ENCODE measurements at places on chromosomes 2 and 18.

GRCh38 chr18:58303363-58303762 lies 259.3 kb downstream of the NEDD4L start:
- DNase-seq, result no peak

DNA sequence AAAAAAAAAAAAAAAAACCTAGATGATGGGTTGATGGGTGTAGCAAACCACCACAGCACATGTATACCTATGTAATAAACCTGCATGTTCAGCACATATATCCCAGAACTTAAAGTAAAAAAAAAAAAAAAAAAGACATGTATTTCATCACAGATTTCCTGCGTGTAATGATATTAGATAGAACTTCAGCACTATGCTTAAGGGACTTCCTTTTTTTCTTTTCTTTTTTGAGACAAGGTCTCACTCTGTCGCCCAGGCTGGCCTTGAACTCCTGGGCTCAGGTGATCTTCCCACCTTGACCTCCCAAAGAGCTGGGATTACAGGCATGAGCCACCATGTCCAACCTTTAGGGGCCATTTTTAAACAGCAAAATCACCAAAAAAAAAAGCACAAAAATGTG lies 42.0 kb downstream of the NEURL3 start:
- no peak for DNase-seq

GRCh38 chr2:136767030-136767429 lies 1.7 kb downstream of the THSD7B start:
- DNase-seq, result no peak

DNA sequence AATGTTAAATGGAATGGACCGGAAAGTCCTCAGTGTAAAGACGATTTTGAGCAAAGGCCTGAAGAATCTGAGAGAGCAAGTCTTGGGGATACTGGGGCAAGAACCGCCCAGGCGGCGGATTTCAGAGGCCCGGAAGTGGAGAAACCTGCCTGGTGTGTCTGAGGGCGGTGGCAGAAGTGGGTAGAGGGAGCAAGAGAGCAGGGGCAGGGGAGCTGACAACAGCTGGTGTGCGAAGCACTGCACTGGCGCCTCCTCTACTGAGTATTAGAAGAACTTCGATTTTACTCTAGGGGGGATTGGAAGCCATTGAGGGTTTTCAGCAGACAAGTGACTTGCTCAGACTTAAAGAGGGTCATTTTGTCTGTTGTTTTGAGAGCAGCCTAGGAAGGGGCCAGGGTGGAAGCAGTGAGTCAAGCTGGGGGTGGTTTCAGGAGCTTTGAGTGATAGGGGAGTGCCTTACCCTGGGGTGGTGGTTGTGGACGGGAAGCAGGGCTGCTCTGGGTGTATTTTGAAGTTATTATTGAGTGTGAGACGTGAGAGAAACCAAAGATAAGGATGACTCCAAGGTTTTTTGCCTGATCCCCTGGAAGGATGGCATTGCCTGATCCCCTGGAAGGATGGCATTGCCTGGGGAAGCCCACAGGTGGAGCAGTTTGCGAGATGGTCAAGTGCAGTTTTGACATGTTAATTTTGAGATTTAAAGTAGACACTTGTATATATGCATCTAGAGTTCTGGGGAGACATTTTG lies 52.5 kb downstream of the ZNF236 start:
- DNase-seq, result peak; percentile 35

- no peak for DNase-seq
Observed at GRCh38 chr2:69765096-69765380, 23.1 kb downstream of the ANXA4 start.

DNA sequence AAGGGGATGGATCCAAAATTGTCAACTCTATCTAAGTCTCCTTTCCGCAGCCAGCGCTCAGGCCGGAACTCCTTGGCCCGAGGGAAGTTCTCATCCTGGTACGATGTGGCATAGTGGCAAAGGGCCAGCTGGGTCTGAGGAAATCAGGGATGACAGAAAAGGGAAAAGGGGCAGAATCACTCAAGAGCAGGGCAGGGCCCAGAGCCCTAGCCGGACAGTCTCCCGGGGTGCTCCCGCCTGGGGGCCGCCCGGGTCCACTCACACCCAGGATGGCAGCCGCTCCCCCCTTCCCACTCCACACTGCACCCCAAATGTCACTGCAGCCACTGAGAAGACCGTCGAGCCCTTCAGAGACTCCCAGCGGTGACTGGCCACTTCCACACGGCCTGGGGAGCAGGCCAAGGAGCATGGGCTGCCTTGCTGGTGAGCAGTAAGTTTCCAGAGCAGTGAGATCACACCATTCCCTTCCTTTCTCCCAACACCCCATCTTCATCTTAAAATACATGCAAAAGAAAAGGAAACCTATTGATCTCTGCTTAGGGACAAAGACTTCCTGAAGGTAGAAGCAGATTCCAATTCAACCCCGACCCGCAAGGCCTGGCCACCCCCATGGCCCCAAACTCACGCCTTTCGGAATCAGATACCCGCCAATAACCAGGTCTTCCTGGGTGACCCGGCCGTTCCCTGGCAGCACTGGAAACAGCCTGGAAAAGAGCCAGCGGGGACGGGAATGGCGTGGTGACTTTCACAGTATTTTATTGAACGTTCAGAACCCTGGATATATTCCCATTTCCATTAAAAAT lies 26.7 kb downstream of the CYP27C1 start:
- DNase-seq, result no peak

- no peak for DNase-seq
Observed at GRCh38 chr18:23968638-23969604, 45.6 kb upstream of the TTC39C start.

DNA sequence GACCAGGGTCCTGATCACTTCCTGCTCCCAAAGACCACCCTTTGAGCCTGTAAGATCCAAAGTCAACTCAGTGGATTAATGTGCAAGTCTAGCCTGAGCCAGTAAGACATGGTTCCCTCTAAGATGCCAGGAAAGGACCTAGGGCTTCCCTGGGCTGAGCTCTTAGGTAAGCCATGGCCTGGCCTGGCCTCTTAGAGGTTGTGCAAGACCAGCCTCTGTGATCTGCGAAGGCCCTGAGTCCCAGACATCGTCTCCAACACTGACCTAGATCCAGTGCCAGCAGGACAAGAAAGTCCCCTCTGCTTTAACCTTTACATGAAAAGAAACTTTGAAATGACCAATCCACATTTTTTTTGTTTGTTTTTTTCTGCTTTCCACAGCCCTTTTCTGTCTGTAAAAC lies 73.6 kb upstream of the CYP1B1 start:
- no peak for DNase-seq

GRCh38 chr2:6957910-6958615 lies 40.9 kb downstream of the RNF144A start:
- no peak for DNase-seq

DNA sequence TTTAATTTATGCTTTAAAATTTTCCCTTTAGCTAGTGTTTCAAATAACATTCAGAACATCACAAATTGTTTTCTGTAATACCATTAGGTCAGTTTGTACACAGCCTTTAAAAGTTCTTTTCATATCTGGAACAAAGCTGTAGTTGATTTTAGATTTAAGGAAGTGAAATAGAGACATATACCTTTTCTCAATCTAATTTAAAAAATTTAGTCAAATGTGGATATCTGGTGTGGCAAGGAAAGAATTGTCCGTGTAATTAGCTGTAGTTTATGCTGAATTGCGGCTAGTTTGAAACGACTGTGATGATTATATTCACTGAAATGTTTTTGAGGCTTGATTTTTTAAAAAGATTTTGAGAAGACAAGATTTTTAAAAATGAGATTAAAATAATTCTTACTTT lies 59.9 kb downstream of the EML6 start:
- no peak for DNase-seq

DNA sequence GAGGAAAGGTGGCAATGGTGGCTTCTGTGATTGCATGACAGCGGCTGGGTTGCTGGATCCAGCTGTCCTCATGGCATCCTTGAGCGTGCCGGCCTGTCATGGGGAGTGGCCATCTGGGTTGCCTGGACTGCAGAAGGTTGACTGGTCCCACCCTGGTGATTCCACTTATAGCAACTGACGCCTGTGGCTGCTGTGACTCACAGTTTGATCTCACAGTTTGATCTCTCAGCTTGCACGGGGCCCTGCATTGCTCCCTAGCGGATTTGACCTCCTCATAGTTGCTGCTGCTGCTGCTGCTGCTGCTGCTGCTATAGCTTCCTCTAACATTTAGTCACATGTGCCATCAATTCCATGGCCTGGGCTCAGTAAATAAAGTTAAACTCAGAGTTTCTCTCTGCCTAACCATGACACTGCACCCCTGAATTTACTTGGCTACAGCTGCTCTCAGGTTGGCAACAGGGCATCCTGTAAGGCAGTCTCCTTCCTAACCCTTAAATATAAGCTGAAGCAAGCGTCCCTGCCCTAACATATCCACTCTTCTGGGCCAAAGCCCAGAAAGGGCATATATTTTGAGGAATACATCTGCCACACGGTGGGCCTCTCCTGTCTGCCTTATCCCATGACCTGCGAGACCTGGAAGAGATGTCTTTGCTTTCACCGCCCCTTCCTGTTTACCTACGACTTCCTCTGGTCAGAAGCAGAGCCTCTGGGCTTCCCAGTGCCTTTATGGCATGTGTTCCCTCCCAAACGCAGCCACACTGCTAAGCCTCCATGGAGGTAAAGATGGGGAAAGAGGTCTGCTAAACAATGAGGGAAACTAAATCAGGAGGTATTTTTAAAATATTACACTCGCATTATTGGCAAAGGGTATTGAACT lies 37.8 kb upstream of the CCDC150 start:
- no peak for DNase-seq

DNA sequence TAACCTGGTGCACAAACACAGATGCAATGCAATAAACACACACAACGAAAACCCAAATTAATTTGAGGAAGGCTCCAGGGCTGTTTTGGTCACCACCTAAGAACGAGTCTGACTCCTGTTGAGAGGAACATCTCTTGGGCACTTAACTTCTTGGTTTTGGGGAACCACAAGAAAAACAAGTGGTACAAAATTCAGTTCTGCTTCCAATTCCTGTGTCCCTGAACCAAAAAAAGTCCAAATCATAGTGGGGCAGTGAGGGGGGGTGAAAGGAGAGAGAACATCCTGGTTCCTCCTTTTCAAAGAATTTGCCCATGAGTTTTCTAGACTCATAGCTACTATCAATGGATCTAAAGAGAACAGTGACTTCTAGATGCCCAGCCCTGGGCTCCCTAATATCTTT lies 143.6 kb downstream of the COL4A4 start:
- DNase-seq, result no peak

DNA sequence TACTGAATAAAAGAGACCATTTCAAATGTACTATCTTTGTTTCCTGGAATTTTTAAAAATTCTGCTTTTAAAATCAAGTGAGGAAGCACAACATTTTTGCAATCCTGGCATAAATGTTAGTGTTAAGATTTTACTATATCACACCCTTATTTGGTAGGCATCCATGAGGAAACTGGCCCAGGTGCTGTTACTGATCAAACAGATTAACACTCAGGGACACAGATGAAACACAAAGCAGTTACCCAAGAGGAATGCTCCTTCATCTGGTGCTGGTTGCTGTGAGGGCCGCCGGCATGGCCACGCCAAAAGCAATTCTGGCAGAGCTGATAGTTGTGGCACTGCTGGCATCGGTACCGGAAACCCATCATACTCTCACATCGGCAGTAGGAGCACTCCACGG lies 96.8 kb downstream of the DTNB start:
- DNase-seq, result no peak

DNA sequence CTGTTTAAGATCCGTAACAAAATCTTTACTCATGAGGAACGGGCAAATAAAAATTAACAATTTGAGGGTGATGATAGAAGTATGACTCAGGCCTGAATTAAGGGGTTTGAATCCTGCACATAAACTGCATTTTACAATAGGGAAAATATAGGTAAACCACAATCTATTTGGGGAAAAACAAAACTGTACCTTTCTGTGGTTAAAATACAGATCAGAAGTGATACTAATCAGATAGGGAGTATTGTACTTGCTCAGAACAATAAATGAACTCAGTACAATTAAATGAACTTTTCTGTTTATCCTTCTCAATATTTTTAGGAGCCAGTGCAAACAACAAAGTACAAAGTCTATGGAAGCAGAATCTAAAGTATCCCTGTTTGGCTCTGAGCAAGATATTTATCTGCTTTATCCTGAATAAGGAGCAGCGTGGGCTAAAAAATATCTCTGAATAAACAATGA lies 287.3 kb downstream of the ZNF385B start:
- no peak for DNase-seq

DNA sequence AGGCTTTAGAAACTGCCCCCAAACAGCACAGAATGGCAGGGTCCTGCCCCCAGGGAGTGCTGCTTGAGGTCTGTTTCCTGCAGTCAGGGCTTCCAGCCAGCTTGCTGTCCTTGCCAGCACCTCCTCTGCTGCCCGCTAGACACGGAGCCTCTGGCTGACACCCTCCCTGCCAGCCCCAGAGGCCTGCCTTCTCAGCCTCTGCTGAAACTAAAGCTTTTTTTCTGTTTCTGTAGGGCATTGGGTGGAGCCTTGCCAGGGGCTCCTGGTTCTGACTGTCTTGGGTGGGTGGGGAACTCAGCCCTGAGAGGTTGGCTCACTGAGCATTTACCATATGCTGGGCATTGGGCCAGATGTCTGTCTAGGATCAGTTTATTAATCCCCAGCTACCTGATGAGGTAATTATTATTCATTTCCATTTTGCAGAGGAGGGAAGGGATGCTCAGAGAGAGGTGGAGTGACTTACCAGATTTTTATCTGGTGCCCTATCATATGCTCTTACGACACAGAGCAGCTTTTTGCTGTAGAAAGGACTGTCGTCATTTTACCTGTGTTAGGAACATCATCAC lies 35.4 kb downstream of the INPP4A start:
- DNase-seq, result no peak

- DNase-seq, result no peak
Observed at GRCh38 chr2:134348760-134349159, 94.9 kb downstream of the MGAT5 start.

GRCh38 chr2:109166811-109167210 lies 37.8 kb downstream of the SH3RF3 start:
- no peak for DNase-seq

GRCh38 chr2:10043906-10044601 lies 704 bp downstream of the KLF11 start:
- DNase-seq, result peak; percentile 82

- DNase-seq, result no peak
Observed at GRCh38 chr18:23386317-23386716, 66.8 kb upstream of the RIOK3 start.
